Uterus (tissue), 4 donors: ENCODE measurements at places on chromosomes 1 and 21.

GRCh38 chr1:27931759-27932158 lies 3.0 kb upstream of the SMPDL3B start:
- DNase-seq, result no peak

GRCh38 chr1:84208935-84209334 lies 64.9 kb downstream of the PRKACB start:
- no peak for DNase-seq

DNA sequence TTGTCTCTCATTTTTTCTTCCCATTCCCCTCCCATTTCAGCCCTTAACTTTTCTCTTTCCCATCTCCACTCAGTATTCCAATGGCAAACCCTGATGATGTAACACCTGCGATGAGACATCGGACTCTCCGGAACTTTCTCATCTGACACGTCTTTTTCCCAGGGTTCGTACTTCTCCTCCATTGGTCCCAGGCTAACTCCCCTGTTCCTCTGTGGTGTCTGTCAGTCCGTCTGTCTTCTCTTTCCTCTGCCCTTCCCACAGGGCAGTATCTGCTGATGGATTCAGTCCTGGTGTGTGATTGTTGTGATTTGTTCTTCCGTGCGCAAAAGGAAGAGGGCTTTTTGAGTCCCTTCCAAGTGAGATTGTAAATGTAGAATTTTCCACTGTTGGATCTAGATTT lies 27.7 kb downstream of the VANGL2 start:
- no peak for DNase-seq

- no peak for DNase-seq
These were observed 190.2 kb downstream of the NR5A2 start for GRCh38 chr1:200217703-200218102.

DNA sequence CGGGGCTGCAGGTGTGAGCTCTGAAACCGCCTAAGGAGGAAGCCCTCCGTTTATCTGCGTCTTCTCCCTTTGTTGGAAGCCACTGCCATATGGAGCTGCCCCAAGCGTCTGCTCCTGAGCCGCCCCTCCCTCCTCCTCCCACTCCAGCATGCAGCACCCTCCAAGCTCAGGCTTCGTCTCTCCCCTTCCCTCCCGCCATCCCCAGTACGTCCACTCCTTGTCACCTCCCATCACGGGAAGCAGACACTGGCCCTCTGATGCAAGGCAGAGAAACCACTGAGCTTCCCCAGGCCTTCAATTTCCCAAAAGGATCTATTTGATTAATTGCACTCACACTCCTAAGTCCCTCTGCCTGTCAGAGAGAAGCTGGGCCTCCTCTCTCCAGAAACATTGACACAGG lies 52.5 kb downstream of the NFASC start:
- DNase-seq, result no peak

DNA sequence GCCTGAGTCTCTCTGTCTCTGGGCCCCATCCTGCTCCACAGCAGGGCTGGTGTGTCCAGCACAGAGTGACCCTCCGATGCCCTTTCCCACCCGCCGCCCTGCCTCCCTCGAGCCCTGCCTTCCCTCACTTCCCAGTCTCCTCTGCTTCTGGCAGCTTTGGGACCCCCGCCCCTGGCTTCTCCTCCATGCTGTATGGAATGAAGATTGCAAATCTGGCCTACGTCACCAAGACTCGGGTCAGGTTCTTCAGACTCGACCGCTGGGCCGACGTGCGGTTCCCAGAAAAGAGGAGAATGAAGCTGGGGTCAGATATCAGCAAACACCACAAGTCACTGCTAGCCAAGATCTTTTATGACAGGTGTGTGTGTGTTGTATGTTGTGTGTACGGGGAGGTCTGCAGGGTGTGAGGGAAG lies 14.3 kb downstream of the MOV10 start:
- DNase-seq, result no peak

GRCh38 chr1:212606395-212607205 lies 2.0 kb upstream of the ATF3 start:
- peak; percentile 63 for DNase-seq

- DNase-seq, result no peak
These were observed 5.1 kb downstream of the C1orf87 start for GRCh38 chr1:60068393-60069045.

- DNase-seq, result no peak
These were observed at the start of gene CD52 for GRCh38 chr1:26317612-26318337. CD52 (plus strand) TSS chr1:26317958; CDS start chr1:26318018, 60 bp downstream.

GRCh38 chr1:155170806-155171205 lies 2.3 kb downstream of the KRTCAP2 start:
- no peak for DNase-seq

DNA sequence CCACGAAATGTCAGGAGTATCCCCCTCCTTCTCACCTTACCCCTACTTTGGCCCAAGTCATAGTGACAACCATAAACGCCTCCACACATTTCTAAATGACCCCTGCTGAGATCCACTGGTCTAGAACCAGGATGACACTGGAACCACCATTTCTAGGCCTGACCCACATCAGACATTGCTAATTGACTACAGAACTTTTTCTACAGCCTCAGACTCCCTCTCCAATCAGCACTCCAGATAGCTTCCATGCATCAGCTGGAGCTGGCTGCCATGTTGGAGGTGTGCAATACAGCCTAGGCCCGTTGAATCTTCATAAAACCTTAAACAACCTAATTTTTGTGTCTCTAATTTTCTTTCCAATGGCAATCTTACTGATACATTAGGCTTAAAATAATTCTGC lies 18.6 kb downstream of the TCEA3 start:
- DNase-seq, result no peak

- DNase-seq, result no peak
These were observed 3.5 kb downstream of the PTCH2 start for GRCh38 chr1:44839576-44839975.

GRCh38 chr1:25904943-25905679 lies 1.1 kb downstream of the STMN1 start:
- DNase-seq, result peak; percentile 96

DNA sequence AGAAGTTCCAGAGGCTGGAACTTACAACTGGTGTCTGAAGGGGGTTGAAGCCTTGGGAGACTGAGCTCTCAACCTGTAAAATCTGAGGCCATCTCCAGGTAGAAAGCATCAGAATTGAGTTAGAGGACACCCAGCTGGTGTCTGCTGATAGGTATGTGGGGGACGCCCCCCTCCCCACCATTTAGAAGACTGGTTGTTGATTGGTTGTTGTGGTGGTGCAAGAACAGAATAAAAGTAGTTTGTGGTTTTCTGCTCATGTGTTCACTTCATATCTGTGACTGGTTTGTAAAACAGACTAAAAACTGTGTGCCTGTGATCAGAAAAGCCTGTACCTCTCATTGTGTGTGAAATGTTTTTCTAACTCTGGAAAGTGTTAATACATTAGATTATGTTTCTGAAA lies 33.2 kb upstream of the PDE4B start:
- DNase-seq, result no peak

GRCh38 chr1:237814319-237814924 lies 76.3 kb downstream of the ZP4 start:
- no peak for DNase-seq

DNA sequence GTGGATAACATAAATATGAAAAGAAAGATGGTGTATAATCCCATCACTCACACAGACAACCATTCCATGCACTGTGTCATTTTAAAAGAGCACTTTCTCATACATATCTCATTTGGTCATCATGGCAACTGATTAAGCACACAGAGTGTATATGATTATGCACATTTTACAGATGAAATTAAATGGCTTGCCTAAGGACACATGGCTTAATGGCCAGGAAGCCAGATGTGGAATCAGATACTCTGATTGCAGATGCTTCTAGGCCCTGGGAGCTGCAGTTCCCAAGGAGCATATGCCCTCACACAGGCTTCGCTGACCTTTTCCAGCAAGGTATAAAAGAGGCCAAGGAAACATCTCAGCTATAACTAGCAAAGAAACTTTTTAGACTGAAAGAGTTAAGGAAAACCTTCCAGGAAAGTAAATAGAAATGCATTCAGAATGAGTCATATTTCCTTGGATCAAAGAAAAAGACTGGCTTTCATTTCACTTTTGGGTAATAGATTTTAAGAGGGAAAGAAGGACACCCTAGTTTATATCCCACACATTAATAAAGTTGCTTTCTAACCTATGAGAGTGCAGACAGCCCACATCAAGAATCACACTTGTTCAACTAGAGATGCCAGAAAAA lies 19.6 kb upstream of the FAM89A start:
- DNase-seq, result no peak

GRCh38 chr1:229448845-229449244 lies 15.0 kb upstream of the ACTA1 start:
- DNase-seq, result no peak

DNA sequence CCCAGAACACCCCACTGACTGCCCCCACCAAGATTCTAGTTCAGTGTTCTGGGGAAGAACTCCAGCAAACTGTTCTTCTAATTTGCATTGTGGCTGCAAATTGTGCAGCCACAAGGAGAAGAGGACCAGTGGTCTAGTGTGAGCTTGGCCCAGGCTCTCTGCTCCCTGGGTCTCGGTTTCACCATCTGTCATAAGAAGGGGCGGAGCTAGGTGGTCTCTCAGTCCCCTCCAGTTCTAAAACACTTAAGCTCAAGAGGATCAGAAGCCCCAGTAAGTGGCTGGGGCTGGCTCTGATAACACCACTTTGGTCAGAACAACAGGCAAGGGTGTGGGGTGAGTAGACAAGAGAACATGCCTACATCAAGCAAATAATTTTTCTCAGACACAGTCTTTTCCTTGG lies 99.9 kb downstream of the BEND5 start:
- DNase-seq, result no peak

GRCh38 chr1:162856260-162856659 lies 4.7 kb downstream of the CCDC190 start:
- no peak for DNase-seq

GRCh38 chr1:62082456-62083363 lies 111.9 kb upstream of the L1TD1 start:
- peak; percentile 13 for DNase-seq

- no peak for DNase-seq
These were observed 102.4 kb upstream of the PKN2 start for GRCh38 chr1:88581703-88582102.

- no peak for DNase-seq
These were observed 4.2 kb upstream of the CCT8 start for GRCh38 chr21:29077651-29078090.

DNA sequence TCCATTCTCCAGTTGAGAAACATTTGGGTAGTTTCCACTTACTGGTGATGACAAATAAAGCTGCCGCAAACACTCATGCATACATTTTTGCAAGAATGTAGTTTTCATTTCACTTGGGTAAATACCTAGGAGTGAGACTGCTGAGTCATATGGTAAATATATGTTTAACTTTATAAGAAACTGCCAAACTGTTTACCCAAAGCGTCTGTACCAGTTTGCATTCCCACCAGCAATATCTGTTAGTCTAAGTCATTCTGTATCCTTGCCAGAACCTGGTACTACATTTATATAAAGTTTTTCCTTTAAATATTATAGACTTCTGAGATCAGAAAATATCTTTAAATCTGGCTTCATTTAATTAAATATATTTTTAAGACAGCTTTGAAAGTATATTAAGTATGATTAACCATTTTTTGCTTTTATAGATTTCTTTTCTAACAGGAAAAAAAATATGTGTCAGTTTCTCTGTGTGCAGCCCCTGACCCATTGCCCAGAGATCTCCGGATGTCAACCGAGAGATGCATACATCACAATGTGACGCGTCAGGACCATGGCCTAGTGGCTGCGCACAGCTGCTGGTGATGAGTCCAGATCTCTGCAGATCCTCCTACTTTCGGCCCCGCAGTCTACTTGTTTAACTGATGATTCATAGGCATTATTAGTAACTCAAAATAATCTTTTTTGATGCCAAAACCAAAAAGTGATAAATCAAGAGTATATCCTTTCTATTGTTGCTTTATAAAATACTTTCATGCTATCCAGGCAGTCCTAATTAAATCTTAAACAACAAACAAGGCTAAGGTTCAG lies 227.1 kb upstream of the MAP1LC3C start:
- DNase-seq, result no peak

DNA sequence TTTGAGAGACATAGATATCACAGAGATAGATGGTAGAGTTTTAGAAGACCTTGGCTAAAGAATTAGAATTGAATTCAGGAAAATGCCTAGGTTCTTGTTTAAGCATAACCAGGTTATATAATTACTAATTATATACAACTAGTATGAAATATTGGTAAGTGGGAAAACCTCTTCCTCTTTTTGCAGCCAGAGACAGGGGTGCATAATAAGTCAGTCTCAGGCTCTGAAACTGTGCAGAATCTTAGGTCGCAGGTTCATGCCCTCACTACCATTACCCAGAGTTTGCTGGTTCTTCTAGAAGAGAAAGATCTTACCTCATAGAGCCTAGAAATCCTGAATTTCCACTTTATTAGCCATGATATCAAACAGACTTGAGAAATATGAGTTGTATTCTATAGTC lies 183.3 kb downstream of the NEK7 start:
- no peak for DNase-seq

GRCh38 chr1:184802354-184803179 lies 47.9 kb upstream of the EDEM3 start:
- DNase-seq, result no peak

DNA sequence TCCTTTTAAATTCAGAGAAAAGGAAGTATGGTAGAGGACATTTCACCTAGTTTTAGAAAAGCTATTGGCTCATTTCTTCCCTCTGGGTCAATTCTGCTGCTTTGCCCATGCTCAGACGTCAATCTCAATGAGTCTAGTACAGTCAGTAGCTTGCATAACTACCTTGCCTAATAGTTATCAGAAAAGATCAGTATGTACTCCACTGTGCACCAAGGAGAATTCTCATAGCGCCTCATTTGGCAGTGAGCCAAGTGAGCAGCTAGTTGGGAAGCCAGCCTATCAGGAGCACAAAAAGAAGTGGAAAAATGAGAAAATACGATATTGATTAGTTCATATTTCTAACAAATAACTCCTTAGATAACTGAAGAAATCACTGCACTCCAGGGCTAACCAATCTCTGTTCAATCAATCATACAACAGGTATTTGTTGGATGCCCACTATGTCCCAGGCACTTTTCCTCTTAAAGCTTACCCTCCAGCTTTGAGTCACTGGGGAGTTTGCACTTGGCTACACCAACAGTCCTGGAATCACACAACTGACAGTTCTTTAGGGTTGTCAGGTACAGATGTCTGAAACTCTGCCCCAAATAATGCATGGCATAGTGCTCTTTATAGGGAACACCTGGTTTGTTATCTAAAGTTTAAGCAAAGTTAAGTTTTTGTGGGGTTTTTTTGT lies 50.2 kb downstream of the PRDX6 start:
- no peak for DNase-seq
